Epithelial cell of umbilical artery (primary cell): ENCODE measurements at places on chromosomes 1 and 21. TPM values are rescaled to one million over a fixed set of nuclear protein-coding genes. Genes with fewer than 3 reads are reported as not detected.

The OR2L2 gene
- total RNA-seq = not detected in 2 replicates

The C4BPA gene
- not detected in 2 replicates for total RNA-seq

The C1orf210 gene
- total RNA-seq = not detected in 2 replicates

The SLC35F3 gene
- not detected in 2 replicates for total RNA-seq

The LAMB3 gene
- 3.6 and 3.8 TPM in 2 replicates for total RNA-seq

The TMCO4 gene
- 5.5 and 8.4 TPM in 2 replicates for total RNA-seq

The TBCE gene
- total RNA-seq = 22.4 and 35.1 TPM in 2 replicates

The HHIPL2 gene
- total RNA-seq = not detected in 2 replicates

The SMPDL3B gene
- total RNA-seq = 0.15 and 0.32 TPM in 2 replicates

The KIF2C gene
- total RNA-seq = 31.2 and 35.3 TPM in 2 replicates

The ACOT11 gene
- total RNA-seq = 3.6 and 3.9 TPM in 2 replicates

The DAB1 gene
- not detected in 2 replicates for total RNA-seq

The CSMD2 gene
- total RNA-seq = under 0.01 and 0.15 TPM in 2 replicates

The FAM89A gene
- total RNA-seq = 24.7 and 37.1 TPM in 2 replicates

The SEMA6C gene
- 5.8 and 8.8 TPM in 2 replicates for total RNA-seq
